ENCODE measurements at places on chromosomes 7 and 10.

DNA sequence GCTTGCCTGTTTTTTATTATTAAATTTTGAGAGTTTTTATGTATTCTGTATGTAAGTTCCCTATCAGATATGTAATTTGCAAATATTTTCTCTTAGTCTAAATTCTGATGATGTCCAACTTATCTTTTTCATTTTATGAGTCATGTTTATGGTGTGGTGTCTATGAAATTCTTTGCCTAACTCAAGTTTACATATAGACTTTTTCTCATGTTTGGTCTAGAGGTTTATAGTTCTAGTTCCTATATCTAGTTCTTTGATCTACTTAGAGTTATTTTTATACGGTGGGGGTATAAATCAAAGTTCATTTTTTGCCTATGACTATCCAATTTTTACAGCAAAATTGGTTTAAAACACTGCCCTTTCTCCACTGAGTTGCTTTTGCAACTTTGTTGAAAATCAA is 26.3 kb upstream of the CCDC7 start:
- DNase-seq: no peak

DNA sequence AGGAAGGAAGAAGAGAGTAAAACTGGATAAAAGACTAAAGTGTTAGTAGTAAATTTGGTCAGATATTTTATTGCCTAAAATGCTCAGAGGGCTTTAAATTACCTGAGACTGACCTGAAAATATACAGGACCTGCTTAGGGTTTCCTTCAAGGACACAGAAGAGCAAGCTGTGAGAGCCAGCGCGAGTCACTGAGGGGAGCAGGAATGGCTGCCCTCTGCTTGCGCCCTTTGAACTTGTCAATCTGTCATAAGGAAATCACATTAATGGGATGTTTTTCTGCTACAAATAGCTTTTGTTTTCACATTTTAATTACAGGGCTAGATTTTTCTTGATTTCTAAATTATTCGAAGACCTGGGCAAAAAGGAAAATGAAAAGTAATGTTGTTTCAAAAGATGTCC is 26.9 kb downstream of the DNAJB9 start:
- DNase-seq: no peak

DNA sequence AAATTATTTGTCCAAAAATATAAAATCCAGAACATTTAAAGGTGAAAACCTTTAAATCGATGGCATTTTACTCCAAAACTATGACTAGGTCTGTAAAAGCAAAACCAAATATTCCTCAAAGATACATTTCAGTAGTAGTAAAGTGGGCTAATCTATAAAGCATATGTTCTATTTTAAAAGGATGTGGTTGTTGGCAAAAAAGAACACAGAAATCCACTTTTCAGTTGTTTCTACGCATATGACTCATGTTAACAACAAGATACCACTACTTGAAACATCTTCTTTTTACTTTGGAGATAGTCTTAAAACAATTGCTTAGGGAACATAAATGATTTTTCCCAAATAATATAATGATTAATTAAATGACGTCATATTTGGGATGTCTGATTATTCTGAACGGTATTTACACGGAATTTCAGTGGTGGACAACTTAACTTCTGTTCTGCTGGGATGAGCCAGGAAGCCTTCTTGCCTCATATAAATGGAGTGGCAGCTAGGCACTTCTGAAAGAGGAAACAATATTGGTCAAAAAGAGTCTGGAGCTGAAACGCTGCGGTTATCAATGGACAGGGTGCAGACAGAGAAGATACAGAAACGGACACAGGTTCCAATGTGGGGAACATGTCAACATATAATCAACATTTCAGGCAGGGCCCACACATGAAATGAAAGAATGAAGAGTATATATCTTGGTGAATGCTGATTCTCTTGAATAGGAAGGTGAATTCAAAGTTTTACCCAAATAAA is 78.5 kb downstream of the ETV1 start:
- no peak for DNase-seq

DNA sequence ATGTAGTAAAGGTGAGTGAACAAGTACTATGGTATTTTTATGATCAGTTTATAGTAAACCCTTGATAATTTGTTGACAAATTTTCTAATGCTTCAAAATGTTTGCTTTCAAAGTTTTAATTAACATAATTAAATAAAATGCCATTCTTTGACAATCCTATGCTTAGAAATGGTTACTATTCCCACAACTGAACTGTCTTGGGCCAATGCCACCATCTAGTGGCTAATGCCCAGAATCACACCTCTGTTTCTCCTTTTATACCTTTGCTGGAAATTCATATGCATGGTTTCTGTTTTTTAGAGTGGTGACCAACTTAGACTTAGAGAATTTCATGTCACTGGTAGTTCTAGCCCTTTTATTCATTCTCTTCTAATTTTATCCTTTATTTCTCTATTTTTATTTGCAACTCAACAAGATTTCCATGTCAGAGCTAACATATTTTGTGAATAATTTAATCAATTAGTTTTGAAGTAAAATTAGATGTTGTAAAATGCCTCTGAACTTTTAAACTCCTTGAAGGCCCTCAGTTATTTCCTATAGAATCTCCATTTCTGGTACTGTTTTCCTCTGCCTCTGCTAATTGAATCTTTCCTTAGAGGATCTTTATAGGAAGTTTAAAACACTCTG is 31.1 kb downstream of the PCGF5 start:
- peak; percentile 5 for DNase-seq

DNA sequence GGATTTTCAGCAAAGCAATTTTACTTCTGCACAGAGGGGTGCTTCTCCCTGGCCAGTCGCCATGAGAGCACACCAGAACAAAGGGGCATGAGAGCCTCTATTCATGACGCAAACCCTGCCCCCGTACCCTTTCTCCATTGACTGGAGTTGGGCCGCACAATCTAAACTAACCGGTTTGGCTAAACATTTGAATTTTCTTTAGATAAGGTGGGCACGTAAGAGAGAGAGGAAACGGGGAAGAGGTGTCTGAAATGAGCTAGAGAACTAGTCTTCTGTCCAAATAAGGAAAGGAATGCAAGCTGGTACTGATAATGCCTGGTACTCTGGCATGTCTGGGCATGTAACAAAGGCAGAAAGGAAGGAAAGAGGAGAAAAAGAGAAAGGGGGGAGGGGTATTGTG is 13.2 kb upstream of the SCIN start:
- DNase-seq: no peak

GRCh38 chr10:84007482-84007881 is 131.8 kb upstream of the GHITM start:
- no peak for DNase-seq

DNA sequence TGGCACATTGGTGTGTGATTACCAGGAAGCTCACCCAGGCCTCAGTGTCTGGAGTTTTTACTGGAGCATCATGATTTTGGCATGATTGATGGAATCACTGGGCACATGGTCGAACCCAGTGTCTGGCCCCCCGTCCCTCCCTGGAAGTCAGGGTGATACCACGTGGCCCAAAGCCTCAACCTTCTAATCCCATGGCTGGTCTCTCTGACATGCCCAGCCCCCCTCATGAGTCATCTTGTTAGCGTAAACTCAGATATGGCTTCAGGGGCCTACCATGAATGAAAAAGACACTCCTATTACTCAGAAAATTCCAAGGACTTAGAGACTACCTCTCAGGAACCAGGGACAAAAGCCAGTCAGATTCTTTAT is 109.3 kb downstream of the GRK5 start:
- DNase-seq: no peak

GRCh38 chr7:26034391-26034790 is 117.6 kb upstream of the NFE2L3 start:
- no peak for DNase-seq

DNA sequence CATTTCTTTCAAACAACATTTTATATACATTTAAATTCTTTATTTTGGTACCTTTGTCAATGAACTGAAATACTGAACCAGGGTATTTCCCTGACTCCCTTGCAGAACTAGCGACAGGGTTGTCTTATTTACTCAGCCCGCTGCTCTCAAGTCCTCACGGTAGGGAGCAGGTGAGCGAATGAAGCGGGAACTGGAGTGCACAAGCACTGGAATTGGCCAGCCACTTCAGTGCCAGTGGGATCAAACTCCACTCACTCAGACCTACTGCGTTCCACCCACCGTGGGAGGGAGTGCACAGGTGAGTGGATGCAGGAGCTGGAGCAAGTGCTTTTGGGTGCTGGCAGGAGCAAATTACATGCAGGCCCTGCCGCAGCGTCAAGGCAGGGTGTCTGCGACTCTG is 28.1 kb upstream of the NEUROD6 start:
- no peak for DNase-seq

DNA sequence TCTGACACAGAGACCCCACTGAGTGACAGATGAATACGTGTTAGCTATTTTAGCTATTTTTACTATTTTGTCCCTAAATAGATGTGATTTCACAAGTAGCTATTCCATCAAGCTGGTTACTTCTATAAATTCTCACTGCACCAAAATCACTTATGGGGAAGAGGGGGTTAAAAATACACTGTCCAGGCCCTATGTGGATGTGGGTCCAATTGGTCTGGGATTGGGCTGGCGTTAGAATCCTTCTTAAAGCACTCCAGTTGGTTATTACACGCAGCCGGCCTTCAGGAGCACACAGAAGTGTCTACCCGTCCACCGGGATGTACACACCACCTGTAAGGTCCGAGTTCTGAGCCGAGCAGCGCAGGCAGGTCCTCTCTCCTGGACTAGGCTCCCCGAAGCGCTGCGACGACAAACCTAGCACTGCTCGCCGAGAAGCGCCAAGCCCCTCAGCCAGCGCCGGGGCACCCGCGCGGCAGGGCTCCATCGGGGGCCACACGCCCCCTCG is 222.3 kb upstream of the MKLN1 start:
- no peak for DNase-seq

DNA sequence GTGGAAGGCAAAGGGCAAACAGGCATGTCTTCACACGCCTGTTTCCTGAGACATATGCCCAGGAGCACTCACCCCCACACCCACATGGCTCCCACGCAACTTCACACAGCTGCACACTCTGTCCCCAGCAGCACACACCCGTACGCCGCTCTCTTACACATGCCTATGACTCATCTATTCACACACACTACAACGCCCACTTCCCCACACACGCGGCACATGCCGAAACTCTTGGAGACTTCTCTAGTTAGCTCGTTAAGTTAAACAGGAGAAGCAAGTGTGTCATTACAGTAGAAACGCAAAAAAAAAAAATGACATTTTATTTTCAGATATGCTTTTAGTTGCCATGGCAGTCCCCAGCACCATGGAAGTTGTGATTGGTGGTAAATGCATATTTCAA is 6.7 kb downstream of the CALN1 start:
- DNase-seq: no peak

DNA sequence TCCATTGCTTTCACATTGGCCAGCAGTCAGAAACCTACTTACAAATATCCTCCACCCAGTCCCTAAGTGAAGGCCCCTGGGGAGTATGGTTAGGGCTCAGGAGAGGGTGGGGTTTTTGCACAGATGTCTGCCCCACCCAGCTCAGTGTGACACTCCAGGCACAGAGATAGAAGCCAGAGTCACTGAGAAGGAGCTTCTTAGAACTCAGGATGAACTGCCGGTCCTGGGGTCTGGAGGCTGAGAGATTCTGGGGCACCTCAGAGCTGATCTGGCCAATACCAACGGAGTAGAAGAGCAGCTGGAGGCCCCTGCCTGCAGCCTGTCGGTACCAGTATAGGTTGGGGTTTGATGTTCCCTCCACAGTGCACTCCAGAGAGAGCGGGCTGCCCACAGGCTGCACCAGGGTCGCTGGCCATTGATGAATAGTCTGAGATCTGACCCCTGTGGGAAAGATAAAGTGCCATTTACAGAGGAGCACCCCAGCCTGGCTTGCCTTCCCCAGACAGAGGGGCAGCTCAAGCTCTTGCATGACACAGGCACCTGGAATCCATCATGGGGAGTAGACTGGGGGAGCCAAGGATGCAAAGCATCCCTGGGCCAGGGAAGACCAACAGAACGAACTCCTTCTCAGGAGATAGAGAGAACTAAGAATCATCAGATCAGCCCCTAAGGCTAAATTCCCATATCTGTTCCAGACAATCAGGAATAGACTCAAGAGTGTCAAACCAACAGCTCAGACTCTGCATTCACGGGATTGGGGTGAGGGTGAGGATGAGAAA is 41.9 kb downstream of the PRSS2 start:
- DNase-seq: no peak

GRCh38 chr7:93307131-93307660 is 75.0 kb downstream of the VPS50 start:
- no peak for DNase-seq

DNA sequence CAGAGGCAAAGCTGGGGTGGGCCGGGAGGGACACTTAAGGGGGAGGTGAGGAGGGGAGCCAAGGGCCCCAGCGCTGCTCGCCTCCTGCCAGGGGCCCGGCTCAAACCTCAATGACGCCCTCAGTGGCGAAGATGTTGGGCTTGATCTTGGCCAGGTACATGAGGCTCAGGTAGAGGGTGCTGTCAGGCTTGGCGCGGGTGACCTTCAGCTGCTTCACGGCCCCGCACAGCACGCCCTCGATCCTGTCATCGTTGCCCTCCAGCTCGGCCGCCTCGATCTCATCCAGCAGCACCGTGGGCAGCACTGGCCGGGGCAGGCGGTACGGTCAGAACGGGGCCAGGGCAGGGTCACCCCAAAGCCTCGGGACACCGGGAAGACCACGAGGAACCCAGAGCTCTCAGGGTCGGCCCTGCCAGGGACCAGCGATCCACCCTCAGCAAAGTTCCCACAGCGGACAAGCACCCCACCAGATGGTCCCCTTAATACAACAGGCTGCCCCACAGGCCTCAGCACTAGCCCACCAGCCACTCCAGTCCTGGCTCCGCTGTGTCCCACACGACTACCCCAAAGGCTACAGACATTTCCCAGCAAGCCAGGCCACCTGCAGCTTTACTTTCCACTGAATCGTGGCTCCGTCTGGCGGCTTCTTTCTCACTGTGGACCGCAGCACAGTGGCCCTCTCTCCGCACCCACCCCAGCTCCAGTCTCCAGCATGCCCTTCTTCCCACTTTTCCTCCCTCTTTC is 4.0 kb downstream of the INTS1 start:
- DNase-seq: no peak

GRCh38 chr7:67947646-67948045 is 951.0 kb downstream of the TYW1 start:
- DNase-seq: no peak

DNA sequence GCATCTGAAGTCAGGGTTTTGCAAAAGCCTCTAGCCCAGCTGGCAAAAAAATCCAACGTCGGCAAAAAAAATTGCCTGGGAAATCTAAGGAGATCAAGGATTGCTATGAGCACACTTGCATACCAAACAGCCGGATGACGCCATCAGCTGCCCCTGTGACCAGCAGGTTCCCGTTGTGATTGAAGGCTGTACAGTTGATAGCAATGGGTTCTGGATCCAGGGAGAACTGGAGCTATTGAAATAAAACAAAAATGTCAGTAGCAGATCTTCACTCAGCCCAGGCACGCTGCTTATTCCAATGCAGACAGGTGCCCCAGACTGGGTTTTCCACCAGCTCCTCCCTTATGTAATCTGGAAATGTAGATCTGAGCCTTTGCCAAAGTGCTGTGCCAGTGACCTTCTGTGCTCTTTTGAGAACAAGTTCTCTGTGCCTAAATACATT is 18.7 kb upstream of the CYREN start:
- no peak for DNase-seq

GRCh38 chr7:116802746-116803152 is 59.6 kb upstream of the CAPZA2 start:
- DNase-seq: no peak

- DNase-seq: no peak
Measured at GRCh38 chr10:93457511-93457910, 24.6 kb downstream of the MYOF start.

GRCh38 chr7:155193716-155194115 is 104.0 kb upstream of the INSIG1 start:
- DNase-seq: no peak

GRCh38 chr10:28993056-28993455 is 295.8 kb upstream of the LYZL1 start:
- no peak for DNase-seq

- DNase-seq: no peak
Measured at GRCh38 chr7:77743518-77743917, 47.3 kb downstream of the RSBN1L start.

GRCh38 chr10:6280291-6280690 is 77.6 kb downstream of the PFKFB3 start:
- DNase-seq: no peak

All from activated CD8-positive, alpha-beta memory T cell treated with anti-CD3 and anti-CD28 coated beads for 1 hour (primary cell).